Hepatic stellate cell (primary cell): ENCODE measurements at places on chromosomes 13 and 19.

DNA sequence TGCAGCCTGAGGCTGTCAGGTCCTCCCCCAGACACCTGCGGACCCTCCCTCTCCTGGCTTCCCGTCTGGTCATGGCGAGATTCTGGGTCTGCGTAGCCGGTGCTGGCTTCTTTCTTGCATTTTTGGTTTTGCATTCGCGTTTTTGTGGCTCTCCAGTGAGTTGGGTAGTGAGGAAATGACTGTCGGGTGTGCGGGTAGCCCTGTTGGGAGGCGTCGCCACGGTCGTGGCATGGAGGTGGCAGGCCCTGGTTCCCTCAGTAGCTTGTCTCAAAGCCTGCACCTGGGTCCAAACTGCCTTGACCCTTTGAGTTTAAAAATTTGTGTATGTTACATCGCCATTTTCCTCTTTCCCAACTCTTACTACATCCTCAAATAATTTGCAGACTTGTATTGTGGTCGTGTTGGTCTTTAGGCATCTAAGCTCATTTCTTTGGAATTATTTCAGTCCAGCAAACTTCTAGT lies 344 bp downstream of the NHLRC3 start:
- DNase-seq, result peak; percentile 11

GRCh38 chr13:99548448-99548847 lies 47.2 kb downstream of the TM9SF2 start:
- DNase-seq, result no peak

GRCh38 chr13:67827992-67828391 lies 597.9 kb upstream of the PCDH9 start:
- DNase-seq, result no peak

GRCh38 chr19:18793144-18794028 lies 2.3 kb upstream of the COMP start:
- DNase-seq, result no peak

DNA sequence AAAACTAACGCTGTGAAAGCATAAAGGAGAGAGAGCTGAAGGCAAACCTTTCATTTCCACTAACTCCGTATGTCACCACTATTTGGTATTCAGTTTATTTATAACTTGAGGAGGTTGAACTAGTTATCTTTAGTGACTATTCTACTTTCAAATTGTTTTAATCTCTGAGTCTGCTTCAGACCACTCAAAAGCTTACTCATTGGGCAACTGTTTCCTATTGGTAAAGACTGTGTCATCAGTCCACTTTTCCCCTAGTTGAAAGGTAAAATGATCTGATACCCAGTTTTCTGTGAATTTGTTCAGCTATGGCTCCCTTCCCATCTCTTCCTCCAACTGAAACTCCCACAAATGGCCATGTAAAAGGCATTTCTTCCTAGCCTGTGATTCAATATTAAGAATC lies 39.1 kb downstream of the TEX26 start:
- peak; percentile 11 for DNase-seq

DNA sequence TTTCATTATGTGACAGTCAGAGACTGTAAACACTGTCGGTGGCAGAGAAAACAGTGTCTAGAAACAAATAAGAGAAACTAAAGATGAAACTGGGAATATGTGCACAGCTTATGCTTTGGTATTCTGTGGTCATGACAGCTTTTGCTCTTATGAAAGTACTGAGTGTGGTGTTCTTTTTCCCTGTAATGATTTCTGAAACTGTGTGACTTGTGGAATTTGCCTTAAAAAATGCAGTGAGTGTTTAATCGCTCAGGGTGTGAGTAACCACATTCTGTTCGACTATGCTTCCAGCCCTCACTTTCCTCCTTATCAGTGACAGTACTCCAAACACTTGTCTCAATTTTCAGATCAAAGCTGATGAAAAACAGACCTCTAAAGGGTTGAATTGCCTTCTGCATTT lies 66.9 kb upstream of the DIAPH3 start:
- no peak for DNase-seq

GRCh38 chr13:73422973-73423372 lies 364.2 kb downstream of the KLF5 start:
- no peak for DNase-seq

DNA sequence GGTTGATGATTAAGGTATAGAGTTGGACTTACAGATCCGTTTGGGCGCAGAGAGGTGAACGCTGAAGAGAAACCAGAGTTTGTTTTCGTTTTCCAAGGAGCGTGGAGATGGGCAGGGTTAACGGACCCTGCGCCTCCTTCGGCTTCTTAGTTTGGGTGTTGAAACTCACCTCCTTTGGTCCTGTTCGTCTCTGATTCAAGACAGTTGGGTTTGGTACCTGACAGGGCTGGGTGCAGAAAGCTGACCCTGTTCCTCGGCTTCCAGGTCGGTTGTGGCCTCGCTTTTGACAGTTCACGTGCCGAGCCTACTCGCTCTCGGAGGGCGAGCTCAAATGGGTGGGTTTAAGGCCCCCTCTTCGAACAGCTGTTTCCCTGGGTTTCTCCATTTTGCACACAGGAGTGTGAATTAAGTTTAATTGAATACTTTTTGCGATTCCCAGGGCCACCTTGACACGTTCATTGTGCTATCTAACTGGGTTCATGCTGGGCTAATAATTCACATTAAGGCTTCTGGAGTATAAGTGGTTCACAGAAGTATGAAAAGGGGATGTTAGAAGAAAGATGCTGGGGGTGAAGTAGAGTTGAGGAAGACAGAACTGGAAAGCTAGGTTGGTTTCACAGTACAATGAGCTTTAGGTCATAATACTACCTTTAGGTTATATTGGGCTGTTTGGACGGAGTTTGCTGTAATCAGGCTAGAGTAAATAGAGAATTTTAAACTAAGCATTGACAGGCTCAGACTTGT lies 638 bp downstream of the USPL1 start:
- DNase-seq, result no peak

DNA sequence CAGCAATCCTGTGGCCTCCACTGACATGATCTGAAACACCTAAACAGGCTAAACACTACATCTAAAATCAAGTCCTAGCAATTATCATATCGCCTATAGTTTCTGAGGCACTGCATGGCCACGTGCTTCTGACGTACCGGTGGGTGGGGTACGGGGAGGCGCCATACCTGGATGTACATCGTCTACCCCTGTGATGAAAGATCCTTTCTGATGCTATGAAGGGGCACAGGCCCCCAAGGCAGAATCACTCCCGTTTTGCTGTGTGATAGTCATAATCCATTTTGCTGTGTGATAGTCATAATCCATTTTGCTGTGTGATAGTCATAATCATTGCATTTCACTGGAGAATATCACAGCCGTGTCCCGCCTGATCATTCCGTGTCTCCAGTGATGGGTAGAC lies 118.7 kb upstream of the SOX1 start:
- no peak for DNase-seq
